ENCODE measurements at places on chromosomes 5 and 9. TPM values are rescaled to one million over a fixed set of nuclear protein-coding genes. Genes with fewer than 3 reads are reported as not detected.

Gene TMEM215
- total RNA-seq: not detected

Gene PPIC
- 10.9 TPM for total RNA-seq

Gene TOMM5
- total RNA-seq: 216 TPM

Gene IL33
- not detected for total RNA-seq

Gene ARL10
- total RNA-seq: not detected

Gene DELE1
- total RNA-seq: 78.5 TPM

Gene FASTKD3
- 23.7 TPM for total RNA-seq

Gene SGCD
- total RNA-seq: not detected

Gene IFNA1
- not detected for total RNA-seq

Gene GPR150
- total RNA-seq: not detected

Gene GLE1
- 31.6 TPM for total RNA-seq

DNA sequence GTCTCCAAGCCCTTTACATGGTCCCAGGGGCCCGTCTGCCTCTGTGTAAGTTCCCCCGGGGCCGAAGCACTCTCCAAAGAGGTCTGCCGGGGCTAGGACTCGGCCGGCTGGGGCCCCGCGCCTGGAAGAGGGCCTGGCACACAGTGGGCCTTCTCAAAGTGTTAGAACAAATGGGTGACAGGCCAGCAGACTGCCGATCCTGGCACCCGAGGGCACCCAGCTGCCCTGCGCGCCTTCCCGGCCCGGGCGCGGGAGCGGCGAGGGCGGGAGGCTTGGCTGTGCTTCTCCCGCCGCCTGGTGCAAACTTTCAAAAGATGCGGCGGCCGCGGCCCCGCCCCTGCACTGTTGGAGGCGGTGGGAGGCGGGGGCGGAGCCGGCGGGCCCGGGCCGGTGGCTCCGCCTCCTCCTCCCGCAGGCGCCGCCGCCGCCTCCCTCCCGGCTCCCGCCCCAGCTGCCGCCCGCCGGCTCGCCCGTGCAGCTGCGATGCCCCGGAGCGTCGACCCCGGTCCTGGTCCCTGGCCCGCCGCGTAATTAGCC is at the start of gene NEURL1B:
Gene NEURL1B (plus strand): TSS at position 442 of the 537 bp plus-strand sequence. CDS start 144 bp downstream, outside the sequence.
- DNase-seq: peak; percentile 62

DNA sequence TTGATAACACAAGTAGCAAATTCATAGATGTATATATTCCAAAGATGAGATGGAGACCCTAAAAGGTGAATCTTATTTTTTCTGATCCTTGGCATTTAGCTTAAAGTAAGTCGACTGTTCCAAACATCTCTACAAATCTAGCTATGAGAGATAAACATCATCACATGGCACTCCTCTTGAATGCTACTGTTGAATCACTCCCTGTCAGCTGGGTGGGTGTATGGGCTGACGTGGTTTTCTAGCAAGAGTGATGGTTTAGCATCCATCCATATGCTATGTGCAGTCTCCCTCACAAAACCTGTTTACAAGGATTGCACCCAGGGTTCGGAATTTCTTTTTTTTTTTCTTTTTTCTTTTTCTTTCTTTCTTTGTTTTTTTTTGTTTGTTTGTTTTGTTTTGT is 13.8 kb downstream of the ACO1 start:
- no peak for DNase-seq

GRCh38 chr5:115815693-115816225 is 700 bp downstream of the CDO1 start:
- no peak for DNase-seq

DNA sequence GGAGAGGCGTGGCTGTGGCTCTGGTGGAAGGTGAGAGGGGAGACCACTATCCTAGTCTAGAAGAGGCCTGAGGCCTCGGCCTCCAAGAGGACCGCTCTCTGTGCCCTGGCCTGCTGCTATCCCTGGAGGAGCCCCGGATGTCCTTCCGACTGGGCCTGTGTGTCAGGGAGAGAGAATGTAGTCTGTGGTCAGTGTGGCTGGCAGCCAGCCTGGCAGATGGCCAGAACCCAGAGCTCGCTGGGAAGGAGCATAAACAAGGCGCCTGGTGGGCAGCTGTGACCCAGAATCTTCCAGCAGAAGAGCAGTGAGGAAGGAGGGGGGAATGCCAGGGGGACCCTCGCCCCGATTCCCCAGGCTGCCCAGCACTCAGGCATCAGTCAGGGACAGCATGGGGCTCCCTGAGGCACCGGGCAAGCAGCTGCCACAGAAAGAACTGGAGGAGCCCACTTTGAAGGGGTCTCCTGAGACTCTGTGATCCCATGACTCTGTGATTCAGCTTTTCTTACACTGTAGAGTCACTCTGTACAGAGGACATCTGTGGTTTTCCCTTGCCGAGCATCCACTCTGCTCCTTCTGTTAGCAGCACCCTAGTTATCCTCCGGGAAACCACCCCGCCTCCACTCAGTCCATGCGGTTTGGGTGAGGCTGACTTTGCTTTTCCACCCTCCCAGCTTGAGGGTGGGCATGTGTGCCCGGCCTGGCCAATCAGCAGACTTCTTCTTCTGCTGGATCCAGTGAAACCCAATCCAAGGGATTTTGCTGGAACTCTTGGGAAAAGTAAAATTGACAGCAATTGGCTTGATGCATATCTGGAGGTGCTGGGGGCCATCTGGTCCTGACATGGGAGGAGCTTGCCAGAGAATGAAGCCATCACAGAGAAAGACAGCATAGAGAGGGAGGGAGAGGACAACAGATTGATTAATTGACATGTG is 46.2 kb upstream of the PWWP2A start:
- peak; percentile 92 for DNase-seq

GRCh38 chr5:37668524-37669047 is 171.3 kb downstream of the GDNF start:
- DNase-seq: peak; percentile 80

- no peak for DNase-seq
Measured at GRCh38 chr5:114185274-114185673, 176.6 kb upstream of the KCNN2 start.

GRCh38 chr9:107681988-107682387 is 192.4 kb upstream of the KLF4 start:
- DNase-seq: no peak

- no peak for DNase-seq
Measured at GRCh38 chr9:35760651-35761050, 6.6 kb upstream of the MSMP start.

- DNase-seq: no peak
Measured at GRCh38 chr5:76169146-76169905, 86.1 kb downstream of the SV2C start.

DNA sequence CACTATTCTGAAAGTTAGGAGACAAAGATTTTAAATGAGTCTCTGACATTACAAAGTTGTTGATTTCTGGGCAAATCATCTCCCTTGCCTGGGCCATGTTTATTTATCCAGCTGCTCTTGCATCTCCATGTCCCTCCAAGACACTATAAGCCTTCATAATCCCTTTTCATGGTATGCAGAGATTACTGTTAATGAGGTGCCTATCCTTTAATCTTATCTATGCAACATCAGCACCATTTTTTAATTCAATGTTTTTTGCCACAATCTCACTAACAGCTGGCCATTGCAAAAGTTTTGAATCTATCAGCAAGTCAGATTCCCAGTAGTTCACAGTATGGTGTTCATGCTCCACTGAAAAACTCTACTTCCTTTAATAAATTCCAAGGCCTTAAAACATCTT is 108.5 kb upstream of the PTPRD start:
- no peak for DNase-seq

DNA sequence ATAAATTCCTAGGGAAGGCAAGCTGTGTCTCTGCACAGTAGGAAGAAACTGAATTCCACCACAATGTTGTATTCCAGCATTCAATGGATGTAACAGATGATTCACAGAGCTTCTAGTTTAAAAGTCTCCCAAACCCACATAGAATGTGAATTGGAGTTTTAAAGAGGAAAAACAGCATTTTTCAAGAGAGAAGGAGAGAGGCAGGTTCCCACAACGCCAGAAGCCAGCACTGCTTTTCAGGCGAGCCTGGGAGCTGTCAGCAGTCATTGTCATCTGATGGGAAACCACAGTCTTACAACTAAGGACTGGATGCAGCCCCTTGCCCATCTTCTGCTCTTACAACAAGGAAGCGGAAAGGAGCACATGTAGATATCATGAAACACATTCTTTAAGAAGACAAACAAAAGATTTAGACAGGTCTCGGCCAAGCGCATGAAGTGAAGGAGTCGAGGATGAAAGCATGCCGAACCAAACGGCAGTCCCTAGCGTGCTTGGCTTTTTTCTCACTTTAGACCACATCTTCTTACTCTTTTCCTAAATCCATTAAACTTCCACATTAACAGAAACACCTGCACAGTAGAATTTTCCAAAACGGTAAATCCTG is 638 bp downstream of the DIRAS2 start:
- no peak for DNase-seq

DNA sequence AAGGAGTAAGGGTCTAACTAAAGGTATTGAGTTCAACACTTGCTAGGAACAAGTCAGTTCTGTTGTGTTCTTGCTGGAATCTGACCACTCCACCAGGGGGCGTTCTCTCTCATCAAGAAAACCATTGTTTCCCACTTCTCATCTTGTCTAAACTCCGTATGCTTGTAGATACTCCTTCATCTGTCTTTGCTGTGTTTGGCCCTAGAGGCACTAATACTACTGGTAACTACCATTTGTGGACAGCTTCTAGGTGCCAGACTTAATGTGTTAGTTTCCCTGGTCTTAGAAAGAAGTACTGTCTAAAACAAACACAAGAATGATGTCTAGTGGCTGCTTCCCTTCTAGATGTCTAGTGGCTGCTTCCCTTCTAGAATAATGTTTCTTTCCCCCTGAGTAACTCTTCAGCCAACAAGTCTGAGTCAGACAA is 18.7 kb upstream of the PTPDC1 start:
- peak; percentile 75 for DNase-seq

GRCh38 chr5:96312383-96312782 is 120.7 kb downstream of the PCSK1 start:
- no peak for DNase-seq

- DNase-seq: no peak
Measured at GRCh38 chr5:175394601-175395000, 49.4 kb downstream of the DRD1 start.

DNA sequence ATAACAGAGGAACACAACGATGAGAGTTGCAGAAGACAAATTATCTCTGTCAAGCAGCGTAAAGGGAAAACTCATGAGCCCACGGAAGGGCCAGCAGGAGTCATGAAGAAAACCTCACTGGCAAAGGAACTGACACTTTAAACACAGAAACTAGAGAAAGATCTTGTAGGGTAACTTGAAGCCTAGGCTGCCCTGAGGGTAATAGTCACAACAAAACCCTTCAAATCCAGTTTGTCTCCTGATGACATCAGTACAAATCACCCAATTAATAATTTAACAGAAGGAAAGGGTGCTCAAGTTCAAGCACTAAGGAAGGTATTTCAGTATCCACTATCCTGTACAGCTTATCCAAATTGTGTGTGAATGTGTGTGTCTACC is 549.1 kb downstream of the MTRR start:
- DNase-seq: no peak

GRCh38 chr9:120941046-120941770 is 14.6 kb upstream of the TRAF1 start:
- DNase-seq: no peak

GRCh38 chr9:86486891-86487837 is 133.0 kb upstream of the TUT7 start:
- DNase-seq: peak; percentile 44

GRCh38 chr9:17082343-17083064 is 52.3 kb upstream of the CNTLN start:
- no peak for DNase-seq

DNA sequence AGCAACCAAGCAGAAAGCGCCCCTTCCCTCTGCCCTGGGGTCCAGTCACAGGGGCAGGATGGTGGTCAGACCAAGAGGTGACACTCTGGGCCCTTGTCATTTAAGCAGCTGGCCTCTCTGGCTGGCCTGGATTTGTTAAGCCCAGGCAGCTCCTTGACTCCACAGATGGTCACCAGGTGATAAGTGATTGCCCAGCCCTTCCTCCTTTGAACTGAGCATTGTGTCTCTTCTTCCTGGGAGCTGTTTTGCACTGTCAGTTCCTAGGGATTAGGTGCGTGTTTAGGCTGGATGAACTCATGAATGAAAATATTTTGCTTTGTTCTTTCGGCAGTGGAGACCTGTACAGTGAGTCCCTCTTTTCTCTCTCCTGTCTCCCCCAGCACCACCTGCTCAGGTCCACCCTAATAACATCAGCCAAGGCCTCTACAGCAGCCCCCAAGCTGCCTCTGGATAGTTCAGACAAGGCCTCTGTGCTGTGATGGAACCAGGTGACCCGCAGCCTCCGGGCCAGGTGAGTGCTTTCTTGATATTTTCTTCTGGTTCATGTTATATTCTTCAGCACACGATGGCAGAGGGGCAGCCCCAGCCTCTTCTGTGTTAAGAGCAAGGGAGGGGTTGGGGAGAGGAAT is 139.7 kb upstream of the PITX1 start:
- no peak for DNase-seq

GRCh38 chr5:121006217-121006616 is 542.1 kb downstream of the PRR16 start:
- DNase-seq: no peak
